ENCODE measurements at places on chromosomes 3 and 15.

DNA sequence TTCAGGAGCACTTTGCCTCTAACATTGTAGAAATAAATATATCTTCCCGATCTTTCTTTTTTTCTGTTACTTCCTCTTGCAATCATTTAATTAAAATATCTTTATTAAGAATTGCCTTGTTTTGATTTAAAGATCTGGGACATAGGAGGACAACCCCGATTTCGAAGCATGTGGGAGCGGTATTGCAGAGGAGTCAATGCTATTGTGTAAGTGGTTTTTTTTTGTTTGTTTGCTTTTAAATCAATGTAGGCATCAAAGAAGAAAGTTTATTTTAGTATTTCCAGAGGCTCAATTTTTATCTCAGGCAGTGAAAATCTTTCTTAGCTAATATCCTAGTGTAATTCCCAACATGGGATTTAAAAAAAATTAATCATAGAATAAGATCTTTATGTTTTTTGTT lies 15.5 kb upstream of the EDEM1 start:
- DNase-seq: no peak

- DNase-seq: no peak
Observed at GRCh38 chr15:80779658-80780415, 667 bp downstream of the CEMIP start.

GRCh38 chr3:23648326-23648995 lies 157.3 kb upstream of the UBE2E1 start:
- no peak for DNase-seq

DNA sequence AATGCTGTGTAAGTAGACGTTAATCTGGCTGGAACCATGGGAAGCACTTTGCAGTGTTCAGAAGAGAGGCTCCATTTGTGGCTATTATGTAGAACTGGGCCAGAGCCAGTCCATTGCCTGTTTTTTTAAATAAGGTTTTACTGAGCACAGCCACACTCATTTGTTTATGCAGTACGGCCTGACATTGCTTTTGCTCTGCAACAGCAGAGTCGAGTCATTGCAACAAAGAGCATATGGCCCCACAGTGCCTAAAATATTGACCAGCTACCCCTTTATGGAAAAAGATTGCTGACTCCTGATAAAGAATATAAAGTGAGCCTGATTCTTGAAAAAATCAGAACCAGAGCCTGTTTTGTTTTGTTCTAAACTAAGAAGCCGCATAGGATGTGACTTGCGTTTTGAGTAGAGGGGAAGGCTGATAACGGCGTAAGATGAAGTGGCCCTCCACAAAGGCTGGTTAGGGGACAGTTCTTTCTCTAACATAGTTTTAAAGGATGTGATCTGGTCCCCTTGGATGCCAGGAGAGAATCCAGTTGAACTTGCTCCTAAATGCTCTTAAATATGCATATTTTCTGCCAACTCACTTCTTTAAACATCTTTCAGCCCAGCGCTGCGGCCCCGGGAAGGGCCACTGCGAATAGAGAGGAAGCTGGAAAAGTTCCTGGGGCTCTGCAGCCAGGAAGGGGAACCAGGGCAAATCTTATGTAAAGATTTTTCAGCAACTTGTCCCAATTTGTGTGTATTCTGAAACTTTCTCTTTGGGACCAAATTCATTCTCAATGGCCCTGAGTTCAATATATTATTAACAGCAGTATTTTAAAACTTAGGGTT lies 64.5 kb downstream of the GLDN start:
- no peak for DNase-seq

GRCh38 chr3:171173736-171174135 lies 147.2 kb upstream of the SLC2A2 start:
- no peak for DNase-seq
